ENCODE measurements at places on chromosomes 13 and 19.

DNA sequence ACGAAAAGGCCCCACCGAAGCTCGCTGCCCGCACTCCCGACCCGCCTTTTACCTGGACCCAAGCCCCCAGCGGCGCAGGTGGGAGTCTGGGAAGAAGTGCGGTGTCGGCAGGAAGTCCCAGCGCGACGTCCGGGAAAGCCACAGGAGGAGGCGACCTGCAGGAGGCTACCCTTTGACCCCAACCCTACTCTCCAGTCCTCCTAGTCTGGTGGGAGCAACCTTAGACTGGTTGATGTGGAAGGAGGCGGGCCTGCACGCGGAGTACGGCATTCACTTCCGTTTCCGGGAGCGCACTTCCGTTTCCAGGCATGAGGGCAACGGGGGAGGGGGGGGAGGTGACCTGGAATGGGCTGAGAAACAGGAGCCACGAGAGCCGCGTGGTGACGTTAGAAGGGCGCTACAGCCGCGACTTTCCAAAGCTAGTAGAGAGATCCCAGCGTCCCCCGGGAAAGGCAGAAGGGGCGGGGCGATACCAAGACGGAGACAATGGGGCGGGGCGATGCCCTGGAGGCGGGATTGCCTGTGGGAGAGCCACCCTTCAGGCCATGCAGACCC, 28.5 kb downstream of the ZNF266 start:
- DNase-seq: no peak

DNA sequence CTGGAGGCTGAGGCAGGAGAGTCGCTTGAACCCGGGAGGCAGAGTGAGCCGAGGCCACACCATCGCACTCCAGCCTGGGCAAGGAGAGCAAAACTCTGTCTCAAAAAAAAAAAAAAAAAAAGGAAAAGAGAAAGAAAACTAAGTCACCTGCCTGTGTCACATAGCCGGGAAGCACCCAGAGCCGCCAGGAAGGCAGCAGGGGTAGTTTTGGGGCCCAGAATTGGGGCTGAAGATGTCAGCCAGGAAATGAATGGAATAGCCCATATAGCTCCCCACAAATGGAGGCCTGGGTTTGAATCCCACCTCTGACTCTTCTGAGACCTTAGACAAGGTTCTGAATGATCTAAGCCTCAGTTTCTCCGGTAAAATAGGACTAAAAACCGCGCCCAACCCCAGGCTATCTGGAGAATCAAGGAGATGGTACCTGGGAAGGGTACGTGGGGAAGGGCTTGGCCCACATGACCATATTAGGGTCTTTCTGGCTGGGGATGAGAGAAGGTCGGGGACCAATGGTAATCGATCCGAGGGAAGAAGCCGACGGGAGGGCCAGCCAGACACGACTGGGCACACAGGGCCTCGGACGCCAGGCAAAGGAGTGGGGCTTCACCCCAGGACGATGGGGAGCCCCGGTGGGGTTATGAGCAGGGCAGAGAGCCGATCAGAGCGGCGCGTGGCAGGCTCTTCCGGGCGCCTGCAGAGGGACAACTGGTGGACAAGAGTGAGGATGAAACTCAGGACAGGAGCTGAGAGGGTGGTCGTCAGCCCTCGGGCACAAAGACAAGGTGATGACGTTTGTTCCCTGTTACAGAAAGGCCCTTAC, 14.4 kb downstream of the CCDC124 start:
- DNase-seq: no peak

- DNase-seq: no peak
Measured at GRCh38 chr19:33304760-33305647, 2.7 kb upstream of the CEBPA start.

- DNase-seq: no peak
Measured at GRCh38 chr19:32743021-32743420, 23.5 kb downstream of the TDRD12 start.

DNA sequence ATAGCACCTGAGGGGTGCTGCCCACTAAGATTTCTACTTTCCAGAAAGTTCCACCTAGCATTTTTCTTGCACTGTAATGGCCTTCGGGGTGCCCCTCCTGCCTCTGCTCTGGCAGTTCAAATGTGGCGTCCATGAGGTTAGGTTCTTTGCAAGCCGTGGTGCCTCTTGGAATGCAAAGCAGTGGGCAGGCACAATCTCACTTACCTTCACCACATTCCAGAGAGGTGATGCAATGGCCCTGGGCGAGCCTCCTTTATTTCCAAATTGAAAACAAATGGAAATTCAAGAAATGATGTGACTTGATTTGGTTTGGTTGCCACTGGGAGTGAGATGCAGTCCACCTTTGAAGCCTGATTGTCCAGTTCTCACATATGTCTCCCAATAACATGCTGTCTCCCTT, 46.9 kb downstream of the FGF9 start:
- DNase-seq: no peak

GRCh38 chr13:47114030-47114429, 217.2 kb upstream of the HTR2A start:
- DNase-seq: no peak

DNA sequence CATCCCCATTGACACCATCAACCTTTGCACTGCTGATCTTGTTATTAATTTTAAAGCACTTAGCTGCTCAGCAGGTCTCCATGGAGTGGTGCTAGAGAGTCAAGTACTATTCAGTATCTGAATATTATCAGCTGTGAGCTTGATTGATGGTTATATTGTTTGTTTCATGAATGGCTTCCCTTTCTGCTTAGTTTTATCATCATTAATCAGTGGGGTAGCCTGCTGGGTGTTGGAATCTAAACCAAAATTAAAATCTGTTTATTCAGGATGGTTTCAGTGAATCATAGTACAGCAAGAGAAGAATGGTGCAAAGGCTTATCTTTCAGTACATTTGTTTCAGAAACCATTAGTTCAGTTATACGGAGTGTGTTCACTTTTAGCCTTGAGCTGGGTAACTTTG, 42.5 kb upstream of the SCEL start:
- DNase-seq: no peak

GRCh38 chr13:112592647-112593046, 4.7 kb upstream of the TUBGCP3 start:
- DNase-seq: no peak

DNA sequence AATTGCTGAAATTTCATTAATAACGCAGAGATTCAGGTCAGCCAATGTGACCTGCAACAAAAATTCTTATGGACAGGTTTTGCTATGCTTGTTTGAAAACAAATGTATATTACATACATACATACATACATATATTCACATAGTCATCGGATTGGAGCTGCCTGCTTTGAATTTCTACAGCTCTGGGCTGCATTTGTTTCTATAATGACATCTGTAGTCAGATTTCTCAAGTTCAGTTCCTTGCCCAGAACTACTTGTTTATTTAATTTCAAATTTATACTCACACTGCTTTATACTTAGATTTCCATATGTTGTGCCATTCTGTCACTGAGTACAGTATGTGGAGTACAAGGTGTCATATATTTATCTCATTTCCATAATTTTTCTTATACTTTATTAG, 2775.0 kb downstream of the PCDH9 start:
- no peak for DNase-seq

DNA sequence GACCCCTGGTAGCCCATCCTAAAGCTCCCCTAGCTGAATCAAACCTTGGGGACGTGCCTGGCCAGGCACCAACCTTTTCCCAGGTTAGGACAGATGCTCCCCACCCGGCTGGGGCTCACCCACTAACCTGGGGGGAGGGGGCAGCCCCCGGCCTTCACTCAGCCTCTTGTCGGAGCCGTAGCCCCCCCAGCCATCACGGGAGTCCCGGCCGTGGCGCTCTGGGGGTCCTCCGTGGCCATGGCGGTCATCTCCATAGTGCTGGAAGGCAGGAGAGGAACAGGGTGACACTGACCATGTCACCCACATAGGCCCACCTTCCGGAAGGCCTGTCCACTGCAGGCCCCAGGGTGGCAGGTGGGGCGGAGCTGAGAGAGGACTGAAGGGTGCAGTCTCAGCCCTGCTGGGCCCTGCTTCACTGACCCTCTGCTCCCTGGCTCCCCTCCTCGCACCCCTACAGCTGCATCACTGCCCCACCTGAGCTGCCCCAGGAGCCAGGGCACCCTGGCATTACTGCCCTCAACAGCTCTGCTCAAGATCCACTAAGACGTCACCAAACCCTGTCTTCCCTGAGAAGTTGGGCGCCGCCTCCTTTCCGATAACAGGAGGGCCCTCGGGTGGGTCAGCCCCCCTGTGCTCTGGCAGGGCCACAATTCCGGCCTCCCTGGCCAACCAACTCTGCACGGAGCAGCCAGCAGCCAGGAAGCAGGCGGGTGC, 22.6 kb upstream of the TINCR start:
- no peak for DNase-seq

GRCh38 chr13:83845106-83845505, 37.2 kb downstream of the SLITRK1 start:
- DNase-seq: no peak

DNA sequence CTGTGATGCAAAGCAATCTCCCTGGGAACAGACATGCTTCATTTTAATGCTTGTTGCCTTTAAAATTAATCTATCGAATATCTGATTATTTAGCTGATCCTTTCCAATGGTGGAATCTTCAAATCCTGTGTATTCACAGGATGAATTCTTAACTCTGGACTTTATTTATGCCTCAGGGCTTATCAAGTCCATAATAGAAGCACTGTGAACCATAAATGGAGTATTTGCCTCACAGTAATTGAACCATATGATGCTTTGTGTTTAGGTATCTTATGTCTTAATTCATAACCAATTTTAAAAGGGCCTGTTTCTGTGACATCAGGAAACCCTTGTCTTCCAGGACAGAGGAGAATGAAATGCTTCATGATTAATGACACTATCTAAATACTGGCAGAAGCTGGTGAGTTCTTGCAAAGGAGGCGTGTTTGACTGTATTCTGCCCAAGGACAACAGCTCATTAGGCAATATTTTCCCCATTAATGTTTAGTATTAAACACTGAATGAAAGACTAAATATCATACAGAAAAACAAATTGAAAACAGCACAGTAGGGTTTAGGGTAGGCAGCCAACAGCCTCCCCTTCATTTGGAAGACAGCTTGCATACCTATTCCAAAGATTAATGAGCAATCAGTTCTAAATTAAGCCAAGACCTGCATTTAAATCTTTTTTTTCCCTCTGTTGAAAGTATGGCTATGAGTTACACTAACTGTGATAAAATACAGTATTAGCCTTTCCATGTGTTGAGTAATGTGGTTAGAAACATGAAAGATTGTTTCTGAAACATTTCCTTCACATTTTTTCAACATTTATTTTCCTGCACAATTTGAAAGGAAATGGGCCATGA, 709.4 kb downstream of the PCDH9 start:
- no peak for DNase-seq

DNA sequence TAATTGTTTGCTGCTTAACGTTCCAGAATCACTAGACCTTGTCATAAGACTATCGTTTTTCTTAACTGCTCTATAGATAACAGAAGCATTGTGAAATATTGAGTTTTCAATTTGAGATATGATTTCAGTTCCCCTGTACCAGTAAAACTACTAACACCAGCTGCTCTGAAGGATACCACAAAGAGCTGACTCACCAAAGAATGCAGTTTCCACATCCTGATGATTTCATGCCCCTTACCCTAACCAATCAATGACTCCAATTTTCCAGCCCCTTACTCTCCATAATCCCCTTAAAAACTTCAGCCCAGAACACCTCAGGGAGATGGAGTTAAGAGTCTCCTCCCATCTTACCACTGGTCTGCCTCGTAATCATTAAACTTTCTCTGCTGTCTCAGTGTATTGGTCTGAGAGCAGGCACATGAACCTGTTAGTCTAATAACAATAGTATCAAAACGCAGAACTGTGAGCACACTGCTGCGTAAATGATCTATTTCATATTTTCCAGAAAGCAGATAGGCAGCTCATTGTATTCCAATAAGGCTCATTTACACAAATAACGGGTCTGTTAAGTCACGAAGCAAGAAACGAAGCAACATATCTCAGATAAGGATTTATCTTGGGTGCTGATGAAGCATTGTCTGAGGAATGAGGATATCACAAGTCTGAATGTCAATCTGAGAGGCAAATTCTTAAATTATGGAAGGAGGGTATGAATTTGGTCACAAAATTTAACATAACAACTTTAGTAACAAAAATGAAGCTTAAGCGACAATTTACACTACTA, 14.1 kb upstream of the CCNA1 start:
- no peak for DNase-seq

- DNase-seq: no peak
Measured at GRCh38 chr13:60356970-60357369, 40.0 kb upstream of the TDRD3 start.

GRCh38 chr13:44752164-44752563, 176.0 kb upstream of the TSC22D1 start:
- no peak for DNase-seq

DNA sequence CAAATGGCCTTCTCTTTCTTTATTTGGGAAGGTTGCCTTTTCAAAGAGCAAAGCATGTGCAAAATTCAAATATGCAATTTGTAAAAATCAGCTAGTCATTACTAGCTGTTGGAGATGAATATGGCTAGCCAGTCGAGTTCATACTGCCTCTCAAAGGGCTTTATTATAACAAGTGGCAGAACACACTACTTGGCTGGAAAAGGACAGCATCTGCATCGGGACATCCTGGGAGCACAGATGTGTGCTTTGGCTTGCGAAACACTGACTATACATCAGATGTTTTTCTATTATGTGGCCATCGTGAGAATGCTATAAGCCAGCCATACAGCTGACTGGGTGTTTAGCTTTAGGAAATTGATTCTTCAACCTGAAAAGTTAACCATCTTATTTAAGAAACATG, 424.2 kb downstream of the KCTD12 start:
- DNase-seq: no peak

DNA sequence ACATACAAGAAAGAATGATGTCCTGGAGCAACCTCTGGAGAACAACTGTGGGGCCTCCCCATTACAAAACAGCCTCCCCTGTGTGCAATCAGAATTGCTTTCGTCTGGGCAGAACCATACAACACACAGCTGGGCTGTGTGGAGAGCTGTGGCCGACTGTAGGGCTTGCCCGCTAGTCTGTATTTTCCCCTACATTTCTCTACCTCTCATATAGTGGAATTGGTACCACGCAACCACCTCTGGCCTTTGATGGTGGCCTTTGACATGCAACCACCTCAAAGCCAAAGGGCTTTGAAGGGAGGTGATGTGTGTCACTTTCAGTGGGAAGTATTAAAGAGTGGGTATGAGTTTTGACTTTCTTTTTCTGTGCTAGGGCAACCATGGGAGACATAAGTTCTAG, 34.0 kb downstream of the GARRE1 start:
- DNase-seq: no peak

- no peak for DNase-seq
Measured at GRCh38 chr19:51339687-51340656, 2.0 kb downstream of the VSIG10L start.

- DNase-seq: no peak
Measured at GRCh38 chr13:103102482-103102881, 36.3 kb upstream of the SLC10A2 start.

- no peak for DNase-seq
Measured at GRCh38 chr13:34864671-34865070, 77.4 kb upstream of the NBEA start.

- DNase-seq: no peak
Measured at GRCh38 chr13:39930544-39931444, 275.3 kb downstream of the COG6 start.

Data from Panc1 (cell line).